ENCODE measurements at places on chromosomes 5 and 9. TPM values are rescaled to one million over a fixed set of nuclear protein-coding genes. Genes with fewer than 3 reads are reported as not detected.

DNA sequence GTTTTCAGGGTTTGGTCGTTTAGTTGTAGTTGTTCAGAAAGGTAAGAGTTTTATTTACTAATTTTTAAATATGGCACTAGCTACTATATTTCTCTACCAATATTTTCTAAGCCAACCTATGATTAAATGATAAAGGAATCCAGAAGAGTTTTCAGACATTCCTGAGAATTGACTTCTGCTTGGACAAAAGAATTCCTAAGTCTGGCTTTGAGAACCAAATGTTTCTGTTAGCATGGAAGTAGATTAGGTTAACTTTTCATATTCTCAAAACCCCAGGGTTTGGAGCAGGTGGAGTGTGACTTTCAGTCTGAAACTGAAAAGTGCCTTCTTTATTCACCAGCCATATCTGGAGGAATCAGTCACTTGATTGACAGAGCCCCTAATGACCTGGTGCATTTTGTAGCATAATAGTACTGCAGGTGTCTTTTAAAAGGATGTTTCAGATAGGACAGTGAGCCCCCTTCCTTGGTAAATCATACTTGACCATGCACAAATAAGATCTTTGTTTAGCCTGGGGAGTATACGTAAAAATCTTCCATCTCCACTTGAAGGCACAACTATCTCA lies 457.0 kb upstream of the ZNF462 start:
- DNase-seq, result no peak

GRCh38 chr5:94522117-94522516 lies 96.3 kb downstream of the KIAA0825 start:
- DNase-seq, result no peak

DNA sequence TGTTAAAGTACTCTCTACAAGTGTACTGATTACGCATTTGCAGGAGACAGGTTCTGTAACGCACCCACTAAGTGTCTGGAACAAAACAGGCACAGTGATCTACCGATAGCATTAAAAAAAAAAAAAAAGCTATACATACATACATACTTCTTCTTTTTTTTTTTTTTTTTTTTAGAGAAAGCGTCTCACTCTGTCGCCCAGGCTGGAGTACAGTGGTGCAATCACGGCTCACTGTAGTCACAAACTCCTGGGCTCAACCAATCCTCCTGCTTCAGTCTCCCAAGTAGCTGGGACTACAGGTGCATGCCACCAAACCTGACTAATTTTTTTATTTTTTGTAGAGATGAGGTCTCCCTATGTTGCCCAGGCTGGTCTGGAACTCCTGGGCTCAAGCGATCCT lies 7.6 kb downstream of the KIF24 start:
- no peak for DNase-seq

- no peak for DNase-seq
These were observed 78.8 kb downstream of the GNAQ start for GRCh38 chr9:77952635-77953328.

DNA sequence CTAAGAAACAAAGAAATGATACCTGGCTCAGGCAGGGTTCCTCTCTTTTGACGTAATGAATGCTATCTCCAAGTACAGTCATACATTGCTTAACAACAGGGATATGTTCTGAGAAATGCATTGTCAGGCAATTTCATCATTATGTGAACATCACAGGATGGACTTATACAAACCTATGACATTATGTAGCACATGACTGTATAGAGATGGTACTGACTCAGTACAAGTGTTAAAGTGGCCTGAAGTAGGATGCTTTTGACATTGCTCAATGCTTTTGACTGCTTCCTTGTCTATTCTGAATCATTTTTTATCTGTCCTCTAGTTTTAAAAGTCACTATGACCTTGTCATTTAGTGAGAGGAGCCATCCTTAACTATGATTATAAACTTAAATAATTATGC lies 147.6 kb downstream of the NR2F1-AS1 start:
- no peak for DNase-seq

DNA sequence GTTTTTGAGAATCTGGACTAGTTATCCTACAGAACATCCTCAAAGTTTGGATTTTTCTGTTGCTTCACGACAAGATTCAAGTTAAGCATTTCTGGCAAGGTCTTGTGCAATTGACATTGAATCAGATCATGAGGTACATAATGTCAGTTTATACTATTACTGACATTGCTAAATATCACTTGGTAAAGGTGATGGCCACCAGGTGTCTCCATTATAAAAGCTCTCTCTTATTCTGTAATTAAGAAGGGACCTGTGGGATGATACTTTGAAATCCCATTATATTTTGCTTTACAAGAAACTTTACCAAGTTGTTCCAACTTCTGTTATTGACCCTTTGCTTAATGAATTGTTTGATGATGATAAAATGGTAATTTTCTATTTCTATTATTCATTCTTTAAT lies 131.0 kb upstream of the ASTN2 start:
- DNase-seq, result no peak

DNA sequence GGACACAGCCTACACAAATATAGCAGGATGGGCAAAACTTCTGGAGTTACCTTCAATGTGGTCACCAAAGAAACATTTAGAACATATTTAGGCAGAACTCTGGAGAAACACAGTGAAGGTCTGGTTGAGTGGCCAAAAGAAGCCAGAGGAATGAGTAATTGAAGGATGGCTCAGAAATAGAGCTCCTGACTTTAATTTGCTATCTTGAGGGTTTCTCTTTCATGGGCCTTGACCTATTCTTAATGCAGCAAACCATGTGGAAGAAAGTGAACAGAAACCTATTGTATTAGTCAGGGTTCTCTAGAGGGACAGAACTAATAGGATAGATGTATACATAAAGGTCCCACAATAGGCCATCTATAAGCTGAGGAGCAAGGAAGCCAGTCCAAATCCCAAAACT lies 650.5 kb downstream of the ACTL7B start:
- no peak for DNase-seq

- no peak for DNase-seq
These were observed 404.9 kb upstream of the ADAMTS16 start for GRCh38 chr5:4735261-4735660.

GRCh38 chr5:122150215-122150614 lies 20.9 kb downstream of the ZNF474 start:
- DNase-seq, result no peak

DNA sequence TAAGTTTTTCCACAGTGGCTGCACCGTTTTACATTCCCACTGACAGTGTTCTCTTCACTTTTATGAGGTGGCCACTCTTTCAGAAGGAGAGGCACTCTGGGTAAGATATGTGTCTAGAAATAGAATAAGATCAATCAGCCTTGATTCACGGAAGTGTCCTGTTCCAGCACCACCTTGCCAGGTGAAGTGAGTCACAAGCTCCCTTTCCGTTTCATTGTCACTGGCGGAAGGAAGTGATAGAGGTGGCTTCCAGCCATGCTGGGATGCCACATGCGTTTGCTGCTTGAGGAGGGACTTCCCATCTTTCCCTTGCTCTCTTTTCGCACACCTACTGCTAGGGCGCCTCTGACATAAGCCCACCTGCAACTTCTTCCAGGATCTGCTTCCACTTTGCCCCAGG lies 217.1 kb downstream of the PIK3R1 start:
- peak; percentile 23 for DNase-seq

DNA sequence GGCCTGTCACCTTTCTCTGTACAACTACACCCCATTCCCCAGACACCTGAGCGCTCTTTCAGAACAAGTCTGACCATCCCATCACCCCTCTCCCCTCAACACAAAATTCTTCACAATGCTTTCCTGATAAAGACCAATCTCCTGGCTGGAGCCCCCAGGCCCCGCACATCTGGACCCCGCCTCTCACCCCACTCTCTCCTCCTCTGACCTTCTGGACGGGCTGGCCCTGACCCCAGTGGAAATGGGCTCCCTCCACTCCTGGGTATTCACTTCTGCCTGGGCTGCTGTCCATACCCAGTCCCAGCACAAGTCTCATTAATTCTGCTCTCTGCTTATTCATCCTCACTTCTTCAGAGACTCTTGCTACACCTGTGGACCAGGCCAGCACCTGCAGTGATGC lies 2.1 kb upstream of the SPOCK1 start:
- no peak for DNase-seq

- no peak for DNase-seq
These were observed 62.4 kb upstream of the IL7R start for GRCh38 chr5:35794328-35794619.

DNA sequence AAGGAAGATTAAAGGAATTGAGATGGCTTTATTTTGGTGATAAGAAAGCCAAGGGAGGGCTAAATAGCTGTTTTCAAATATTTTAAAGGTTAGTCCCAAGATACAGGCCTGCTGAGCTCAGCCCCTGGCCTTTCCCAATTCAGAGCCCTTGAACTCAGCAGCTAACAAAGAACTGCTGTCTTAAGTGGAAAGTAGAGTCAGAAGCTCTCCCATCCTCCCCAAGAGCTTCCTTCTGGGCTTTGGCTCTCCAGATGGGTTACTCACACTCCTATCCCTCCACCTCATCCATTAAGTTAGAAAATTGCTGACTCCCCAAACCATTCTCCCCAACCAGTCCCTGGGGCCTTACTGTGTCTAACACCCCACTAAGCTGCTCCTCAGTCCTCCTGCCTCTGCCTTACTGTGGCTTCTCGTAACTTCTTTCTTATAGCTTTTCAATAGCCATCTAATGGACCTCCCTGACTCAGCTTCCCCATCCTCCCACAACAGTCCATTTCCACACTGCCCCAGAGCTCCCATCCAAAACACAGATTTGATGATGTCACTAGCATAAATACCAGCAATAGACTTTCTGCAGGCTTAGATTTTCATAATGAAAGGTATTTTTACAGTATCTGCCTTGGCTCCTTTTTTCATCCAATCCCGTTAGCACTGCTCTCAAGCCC lies 239.1 kb downstream of the ENC1 start:
- DNase-seq, result no peak

- DNase-seq, result no peak
These were observed 17.6 kb downstream of the MEGF9 start for GRCh38 chr9:120696551-120697230.

DNA sequence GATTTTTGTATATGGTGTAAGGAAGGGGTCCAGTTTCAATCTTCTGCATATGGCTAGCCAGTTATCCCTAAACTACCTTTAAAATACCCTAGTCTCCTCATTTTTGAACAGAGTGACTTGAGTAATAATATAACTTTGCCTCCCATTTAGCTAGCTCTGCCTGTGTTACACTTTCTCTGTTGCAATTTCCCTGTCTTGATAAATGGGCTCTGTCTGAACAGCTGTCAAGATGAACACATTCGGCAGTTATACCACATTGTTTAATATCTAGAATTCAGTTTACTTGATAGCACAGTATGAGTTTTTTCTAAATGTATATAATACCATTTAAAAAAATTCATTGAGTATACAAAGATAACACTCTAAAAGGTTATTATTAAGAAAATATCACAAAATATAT lies 562.9 kb upstream of the FTMT start:
- DNase-seq, result no peak

- DNase-seq, result no peak
These were observed at the start of gene ACOT12 for GRCh38 chr5:81393783-81394718. Gene ACOT12, minus strand, starts transcription at chr5:81394134. Its CDS starts 20 bp downstream, at chr5:81394114.

GRCh38 chr5:161851691-161852299 lies 3.9 kb downstream of the GABRA1 start:
- DNase-seq, result no peak

DNA sequence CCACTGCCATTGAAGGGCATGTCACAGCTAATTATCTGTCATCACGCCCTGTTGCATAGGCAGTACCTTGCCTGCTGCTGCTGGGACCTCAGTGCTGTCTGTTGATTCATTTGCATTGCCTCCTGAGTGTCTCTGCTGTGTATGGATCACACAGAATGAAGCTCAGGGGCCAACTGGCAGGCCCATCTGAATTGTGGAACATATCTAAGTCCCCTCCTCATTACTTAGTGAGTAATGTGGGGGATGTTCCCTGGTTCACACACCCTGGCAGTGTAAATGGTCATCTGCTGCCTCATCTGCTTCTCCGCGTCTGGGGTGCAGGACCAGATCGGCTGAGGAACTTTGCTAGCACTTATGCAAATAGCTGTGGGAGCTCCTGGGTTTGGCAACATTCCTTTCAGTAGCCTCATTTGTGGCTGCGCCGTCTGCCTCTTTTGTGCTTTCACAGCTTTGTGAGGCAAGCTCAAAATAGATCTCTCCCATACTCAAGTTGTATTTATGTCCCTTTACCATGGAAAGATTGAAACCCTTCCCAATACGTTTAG lies 25.4 kb downstream of the TYRP1 start:
- no peak for DNase-seq

DNA sequence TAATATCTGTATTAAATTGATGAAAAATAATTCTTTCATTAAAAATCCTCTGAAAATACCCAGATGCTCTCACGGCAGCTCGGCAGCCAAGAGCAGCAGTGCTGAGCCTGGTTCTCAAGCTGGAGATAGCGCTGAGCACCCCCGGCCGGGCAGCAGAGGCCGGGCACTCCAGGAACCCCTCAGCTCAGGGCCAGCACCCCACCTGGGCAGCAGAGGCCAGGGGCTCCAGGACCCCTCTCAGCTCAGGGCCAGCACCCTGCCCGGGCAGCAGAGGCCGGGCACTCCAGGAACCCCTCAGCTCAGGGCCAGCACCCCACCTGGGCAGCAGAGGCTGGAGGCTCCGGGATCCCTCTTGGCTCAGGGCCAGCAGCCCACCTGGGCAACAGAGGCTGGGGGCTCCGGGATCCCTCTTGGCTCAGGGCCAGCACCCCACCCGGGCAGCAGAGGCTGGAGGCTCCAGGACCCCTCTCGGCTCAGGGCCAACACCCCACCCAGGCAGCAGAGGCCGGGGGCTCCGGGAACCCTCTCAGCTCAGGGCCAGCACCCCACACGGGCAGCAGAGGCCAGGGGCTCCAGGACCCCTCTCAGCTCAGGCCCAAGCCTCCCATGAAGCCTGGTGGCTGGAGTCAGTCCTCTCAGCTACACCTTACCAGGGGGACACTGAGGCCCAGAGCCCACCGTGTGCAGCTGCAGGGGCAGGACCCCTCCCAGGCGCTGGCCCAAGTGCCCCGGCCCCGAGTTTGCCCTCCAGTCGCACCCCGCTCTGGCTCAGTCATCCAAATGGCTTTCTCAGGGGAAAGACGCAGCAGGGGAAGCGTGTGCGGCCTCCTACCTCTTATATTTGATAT lies 21.7 kb downstream of the CLPTM1L start:
- DNase-seq, result no peak

GRCh38 chr5:21244982-21245381 lies 1257.0 kb upstream of the CDH18 start:
- no peak for DNase-seq

- no peak for DNase-seq
These were observed 351.0 kb downstream of the PRELID2 start for GRCh38 chr5:145484158-145484557.

Gene TXNDC8
- not detected for total RNA-seq

Gene C5orf58
- total RNA-seq, result not detected

Gene PLCXD3
- total RNA-seq, result not detected

Gene SLC36A2
- total RNA-seq, result not detected

Gene GALNT12
- total RNA-seq, result 2.2 TPM
